ENCODE measurements at places on chromosomes 7 and 10.

DNA sequence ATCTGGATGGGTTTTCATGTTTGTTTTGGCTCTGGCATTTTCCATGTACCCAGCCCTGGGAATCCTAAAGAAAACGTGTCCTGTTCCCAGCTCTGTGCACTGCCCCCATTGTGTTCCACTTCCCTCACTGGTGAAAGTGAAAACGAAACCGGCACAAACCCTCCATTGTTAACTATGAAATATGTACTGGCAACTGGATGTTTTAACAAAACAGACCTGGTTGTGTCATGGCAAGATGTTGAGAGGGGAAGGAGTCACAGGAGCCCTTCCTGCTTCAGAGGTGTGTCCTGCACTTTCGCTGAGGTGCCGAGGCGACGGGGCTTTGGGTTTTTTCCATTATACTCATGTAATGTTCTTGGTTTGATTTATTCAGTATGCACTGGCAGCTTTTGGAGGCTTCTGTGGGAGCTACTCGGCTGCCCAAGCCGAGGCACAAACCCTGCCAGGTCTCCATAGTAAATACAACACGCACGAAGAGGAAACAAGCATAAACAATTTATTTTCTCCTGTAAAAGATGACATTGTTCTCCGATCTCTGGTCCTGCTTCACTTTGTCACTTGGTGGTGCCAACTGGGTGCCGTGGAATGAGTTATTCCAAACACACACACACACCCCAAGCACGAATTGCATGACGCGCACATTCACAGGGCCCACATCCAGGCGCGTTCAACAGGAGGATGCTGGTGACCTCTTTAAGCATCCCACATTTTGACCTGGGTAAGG, 118.2 kb downstream of the CDK6 start:
- DNase-seq = no peak

DNA sequence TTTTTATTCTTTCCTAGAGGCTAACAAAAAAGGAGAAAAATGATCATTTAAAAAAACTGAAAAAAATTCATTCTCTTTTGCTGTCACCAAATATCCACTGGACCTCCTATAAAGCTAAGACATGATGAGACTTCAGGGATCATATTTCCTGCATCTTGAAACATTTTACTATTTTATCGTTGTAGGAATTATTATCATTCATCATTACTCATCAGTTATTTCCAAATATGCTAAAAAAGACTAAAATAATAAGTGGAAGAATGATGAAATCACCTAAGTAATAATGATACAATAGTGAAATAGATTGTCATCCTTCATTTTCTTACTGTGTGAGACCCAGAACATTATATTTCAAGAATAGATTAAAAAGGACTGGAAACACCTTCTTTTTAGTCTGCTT, 28.3 kb downstream of the TAF3 start:
- no peak for DNase-seq

GRCh38 chr10:67464278-67464677, 231.7 kb downstream of the CTNNA3 start:
- no peak for DNase-seq

GRCh38 chr7:25272265-25272664, 44.0 kb upstream of the NPVF start:
- no peak for DNase-seq

DNA sequence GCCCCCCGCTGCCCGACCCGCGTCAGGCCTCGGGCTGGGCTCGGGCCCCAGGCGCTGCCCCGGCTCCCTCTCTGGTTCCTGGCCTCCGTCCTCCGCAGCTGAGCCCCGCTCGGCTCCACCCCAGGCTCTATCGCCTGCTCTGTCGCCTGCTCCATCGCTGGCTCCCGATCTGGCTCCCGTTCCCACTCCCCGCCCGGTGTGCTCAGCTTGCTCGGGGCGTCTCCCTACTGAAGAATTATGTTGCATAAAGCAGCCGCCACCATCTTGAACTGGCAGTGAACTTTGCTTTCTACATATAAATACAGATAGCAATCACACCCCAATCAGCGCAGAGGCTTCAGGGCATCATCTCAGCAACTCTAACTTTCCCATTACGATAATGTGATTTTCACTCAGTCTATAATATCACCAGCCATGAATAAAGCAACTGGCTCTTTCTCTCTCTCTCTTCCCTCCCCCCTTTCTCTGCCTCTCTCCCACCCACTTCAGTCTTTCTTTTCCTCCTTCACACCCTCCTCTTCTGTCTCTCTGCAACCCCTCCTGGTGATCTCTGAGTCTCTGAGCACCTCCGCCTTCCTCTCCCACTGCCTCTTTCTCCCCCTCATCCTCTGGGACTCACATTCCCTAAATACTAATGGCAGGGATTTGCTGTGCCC, 43.3 kb upstream of the BTRC start:
- no peak for DNase-seq

DNA sequence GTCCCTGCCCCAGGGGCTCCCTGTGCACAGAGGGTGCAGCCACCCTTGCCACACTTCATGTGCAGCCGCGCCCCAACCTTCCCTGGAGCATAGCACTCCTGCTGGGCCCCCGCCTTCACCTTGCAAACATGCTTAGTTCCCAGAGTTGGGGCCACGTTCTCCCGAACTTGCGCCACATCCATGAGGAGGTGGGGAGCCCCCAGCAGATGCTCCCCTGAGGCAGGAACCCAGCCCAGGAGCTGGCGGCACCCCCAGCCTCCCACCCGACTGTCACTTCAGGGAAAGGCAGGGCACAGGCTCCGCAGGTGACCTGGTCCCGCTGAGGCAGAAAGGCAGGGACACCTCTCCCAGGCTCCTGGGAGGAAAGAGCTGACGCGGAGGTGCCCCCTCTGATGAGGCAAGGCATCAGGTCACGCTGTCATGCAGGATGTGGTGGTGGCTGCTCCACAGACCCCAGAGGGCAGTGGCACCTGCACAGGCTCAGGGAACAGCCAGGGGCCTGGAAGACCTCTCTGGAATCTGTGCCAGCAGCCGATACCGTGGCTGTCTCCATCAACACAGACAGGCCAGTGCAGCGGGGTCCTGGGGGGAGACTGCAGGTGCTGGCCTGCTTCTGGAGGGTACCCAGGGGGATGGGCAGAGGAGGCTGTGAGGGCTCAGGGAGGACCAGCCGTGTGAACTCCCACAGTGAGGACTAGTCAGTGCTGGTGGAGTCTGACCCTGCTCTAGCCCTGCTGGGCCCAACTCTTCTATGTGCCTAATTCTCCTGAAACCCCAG, 221.3 kb downstream of the MAD1L1 start:
- no peak for DNase-seq

DNA sequence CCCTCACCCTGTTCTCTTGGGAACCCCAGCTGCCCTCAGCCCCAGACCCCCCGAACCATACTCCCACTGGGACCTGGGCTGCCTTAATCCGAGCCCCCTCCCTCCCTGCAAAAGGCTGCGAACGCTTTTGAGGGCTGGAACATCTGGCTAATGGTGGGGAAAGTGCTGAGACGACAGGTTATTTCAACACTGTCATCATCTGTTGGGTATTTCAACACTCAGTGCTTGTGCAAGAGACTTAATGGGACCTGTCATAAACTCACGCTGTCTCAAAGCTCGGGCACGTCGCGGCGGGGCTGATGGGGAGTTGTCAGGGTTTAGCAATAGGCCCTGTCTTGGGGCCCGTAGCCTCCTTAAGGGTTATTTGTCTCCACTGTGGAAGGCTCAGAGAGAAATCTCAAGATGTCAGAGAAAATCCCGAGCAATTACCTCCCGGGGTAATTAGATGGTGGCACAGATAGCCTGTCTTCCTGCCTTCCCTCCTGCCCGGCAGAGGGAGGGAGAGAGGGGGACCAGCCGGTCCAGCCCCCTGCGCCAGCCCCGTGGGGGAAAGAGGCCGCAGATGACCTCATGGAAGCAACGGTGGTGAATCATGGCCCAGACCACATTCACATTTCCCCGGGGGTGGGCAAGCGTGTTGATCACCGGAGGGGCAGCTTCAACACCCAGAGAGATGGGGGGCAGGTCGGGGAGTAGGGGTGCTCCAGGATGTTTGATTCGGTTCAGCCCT, 88.7 kb upstream of the MYL10 start:
- peak; percentile 86 for DNase-seq

- no peak for DNase-seq
Measured at GRCh38 chr7:86499986-86500385, 143.7 kb upstream of the GRM3 start.

DNA sequence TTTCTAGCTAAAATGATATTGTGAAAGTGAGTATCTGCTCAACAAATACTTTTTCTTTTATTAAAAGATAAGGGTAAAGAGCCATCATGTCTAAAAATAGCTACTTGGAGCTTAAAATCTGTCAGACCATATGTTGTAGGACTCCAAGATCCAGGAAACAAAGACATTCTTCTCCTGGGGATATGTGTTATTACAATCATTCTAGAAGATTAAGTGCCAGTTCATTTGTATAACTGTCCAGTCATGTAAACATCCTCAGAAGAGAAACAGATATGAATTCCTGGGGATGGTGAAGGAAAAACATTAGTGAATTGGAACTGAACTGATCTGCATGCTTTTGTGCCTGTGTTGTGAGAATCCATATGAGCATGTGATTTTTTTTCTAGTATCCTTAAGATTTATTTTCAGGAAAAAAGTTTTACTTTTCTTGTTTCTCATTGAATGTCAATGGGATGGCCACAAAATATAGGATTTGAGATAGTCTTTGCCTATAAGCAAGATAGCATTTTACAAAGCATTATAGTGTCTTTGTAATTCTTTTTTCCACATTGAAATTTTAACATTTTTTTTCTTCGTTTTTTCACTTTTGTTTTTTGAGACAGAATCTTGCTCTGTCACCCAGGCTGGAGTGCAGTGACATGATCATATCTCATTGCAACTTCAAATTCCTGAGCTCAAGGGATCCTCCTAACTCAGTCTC, 14.4 kb upstream of the MTERF1 start:
- no peak for DNase-seq

GRCh38 chr10:129079705-129080104, 387.3 kb upstream of the MGMT start:
- no peak for DNase-seq

DNA sequence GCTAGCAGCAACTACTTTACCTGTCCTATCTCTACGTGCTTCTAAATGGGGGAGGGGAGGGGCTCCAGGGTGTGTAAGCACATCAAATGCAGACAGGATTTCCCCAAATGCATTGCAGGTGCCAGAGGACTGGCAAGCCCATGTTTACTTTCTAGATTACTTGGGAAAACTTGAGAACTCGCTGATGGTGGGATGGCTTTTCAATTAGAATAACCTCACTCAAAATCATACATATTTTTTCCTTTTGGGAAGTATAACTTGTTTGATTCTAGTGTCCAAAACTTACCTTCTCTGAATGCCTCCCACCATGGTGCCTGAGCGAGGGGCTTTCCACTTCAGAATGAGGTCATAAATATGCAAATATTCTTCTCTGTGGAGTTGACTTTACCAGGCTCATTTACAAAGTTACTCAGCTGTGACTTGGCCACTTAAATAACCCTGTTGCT, 191.3 kb upstream of the RHOBTB1 start:
- no peak for DNase-seq

DNA sequence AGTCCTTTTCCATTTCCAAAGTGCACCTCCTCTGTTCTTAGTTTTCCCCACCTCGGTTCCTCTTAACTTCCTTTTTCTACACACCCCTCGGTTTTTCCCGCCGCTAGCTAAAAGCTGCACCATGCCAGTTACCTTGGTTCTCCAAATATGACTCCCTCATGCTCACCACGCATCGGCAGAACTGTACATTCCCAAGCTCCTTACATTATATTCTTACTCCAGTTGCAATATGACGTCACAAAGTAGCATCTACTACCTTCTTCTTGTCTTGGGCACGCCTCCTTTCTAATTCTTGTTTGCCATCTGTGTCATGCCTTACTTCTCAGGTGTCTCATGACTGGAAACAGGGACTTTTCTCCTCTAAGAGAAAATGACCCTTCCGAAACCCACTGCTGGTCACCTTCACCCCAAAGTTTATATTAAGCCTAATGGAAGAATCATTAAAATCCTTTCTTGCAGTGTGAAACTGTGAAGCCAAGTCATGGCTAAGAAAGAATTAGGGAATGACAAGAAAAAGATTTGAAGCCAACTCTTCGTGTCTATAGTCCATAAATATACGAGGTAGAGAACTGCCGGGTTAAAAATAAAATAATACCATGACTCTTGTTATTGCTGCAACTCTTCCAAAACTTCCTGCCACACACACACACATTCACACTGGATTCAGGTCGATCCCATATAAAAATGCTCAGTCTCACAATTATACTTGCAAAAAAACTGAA, 1.7 kb downstream of the ESYT2 start:
- DNase-seq = no peak

DNA sequence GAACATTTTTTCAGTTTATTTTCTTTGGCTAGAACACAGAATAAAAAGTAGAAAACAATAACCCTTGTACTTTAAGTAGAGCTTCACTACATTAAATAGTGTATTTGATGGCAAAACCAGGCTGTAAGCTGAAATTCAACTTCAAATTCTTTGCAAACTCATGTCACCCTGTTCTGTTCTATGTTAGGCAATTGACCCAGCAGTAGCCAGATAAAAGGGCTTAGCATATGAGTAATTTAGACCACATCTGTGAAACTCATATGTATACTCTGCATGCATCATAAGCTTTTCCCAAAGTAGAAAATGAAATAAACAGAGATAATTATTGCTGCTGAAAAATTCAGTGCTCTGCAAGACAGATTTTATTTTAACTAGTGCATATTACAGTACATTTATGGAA, 150.2 kb downstream of the GNAI1 start:
- peak; percentile 71 for DNase-seq

- no peak for DNase-seq
Measured at GRCh38 chr7:141335164-141335563, 216.0 kb upstream of the AGK start.

GRCh38 chr10:122341141-122341810, 33.2 kb upstream of the PLEKHA1 start:
- no peak for DNase-seq

GRCh38 chr7:93964813-93965212, 39.3 kb downstream of the BET1 start:
- no peak for DNase-seq

GRCh38 chr7:25347360-25348066, 119.2 kb upstream of the NPVF start:
- no peak for DNase-seq

GRCh38 chr7:138125598-138126111, 49.4 kb downstream of the AKR1D1 start:
- DNase-seq = peak; percentile 4

DNA sequence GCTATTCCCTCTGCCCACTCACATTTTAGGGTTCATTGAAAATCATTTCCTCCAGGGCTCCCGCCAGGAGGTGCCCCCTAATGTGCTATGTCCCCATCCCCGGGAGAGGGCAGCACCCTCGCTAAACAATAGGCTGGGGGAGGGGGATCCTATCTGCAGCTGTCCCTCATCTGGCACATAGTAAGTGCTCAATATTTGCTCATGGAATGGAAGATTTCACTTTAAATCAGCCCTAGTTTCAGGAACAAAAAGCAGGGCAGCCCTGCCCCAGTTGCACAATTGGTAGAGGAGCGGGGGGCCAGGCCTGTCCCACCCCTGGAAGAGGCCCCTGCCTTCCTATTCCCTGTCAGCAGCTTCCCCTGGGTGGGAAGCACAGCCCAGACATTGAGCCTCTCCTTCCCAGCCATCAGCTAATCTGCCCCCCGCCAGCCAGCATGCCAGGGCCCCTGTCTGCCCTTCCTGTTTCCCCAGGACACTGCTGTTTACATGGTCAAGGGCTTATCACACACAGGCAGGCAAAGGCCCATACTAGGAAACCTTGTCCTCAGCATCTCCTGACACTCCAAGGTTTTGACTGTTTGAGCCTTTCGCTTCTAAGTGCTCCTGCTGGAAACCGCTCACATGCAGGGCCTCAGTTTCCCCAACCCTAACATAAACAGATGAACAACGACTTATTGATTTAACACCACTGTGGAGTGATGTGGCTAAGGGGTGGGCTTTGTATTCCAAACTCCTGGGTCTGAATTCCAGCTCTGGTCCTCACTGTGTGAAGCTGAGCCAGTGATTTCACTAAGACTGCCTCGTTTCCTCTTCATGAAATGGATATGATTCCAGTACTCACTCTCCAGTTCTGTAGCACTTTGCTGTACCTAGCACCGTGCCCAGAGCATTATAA, 130.7 kb upstream of the ZMIZ1 start:
- no peak for DNase-seq

All from AG08395 (cell line).